Uterus (tissue), 4 donors: ENCODE measurements at places on chromosomes 3 and 15. TPM values are rescaled to one million over a fixed set of nuclear protein-coding genes. Genes with fewer than 3 reads are reported as not detected.
A peak's percentile ranks its signal among the peaks of the same experiment; 100 is the strongest.

GRCh38 chr3:137464341-137464740 is 299.8 kb upstream of the SOX14 start:
- H3K36me3 ChIP-seq: no peaks in the 10 kb centered on the region
- no peak for DNase-seq
- no peaks in the 10 kb centered on the region for H3K27me3 ChIP-seq
- H3K4me3 ChIP-seq: no peak overlapping the region
- no peaks in the 10 kb centered on the region for H3K4me1 ChIP-seq

GRCh38 chr15:27741226-27741860 is 357.8 kb downstream of the OCA2 start:
- no peak overlapping the region for H3K4me3 ChIP-seq
- no peak overlapping the region for H3K27ac ChIP-seq
- H3K27me3 ChIP-seq: no peaks in the 10 kb centered on the region
- no peaks in the 10 kb centered on the region for H3K36me3 ChIP-seq
- DNase-seq: no peak

- no peak for DNase-seq
- no peaks in the 10 kb centered on the region for H3K4me1 ChIP-seq
- H3K27ac ChIP-seq: no peak overlapping the region
- H3K36me3 ChIP-seq: no peaks in the 10 kb centered on the region
Observed at GRCh38 chr3:50442945-50443579, 60.4 kb downstream of the CACNA2D2 start.

GRCh38 chr3:33883538-33883950 is 85.1 kb downstream of the PDCD6IP start:
- peak overlapping the region; percentile 15 for H3K27ac ChIP-seq
- H3K4me3 ChIP-seq: no peak overlapping the region
- no peaks in the 10 kb centered on the region for H3K36me3 ChIP-seq
- no peaks in the 10 kb centered on the region for H3K27me3 ChIP-seq
- no peaks in the 10 kb centered on the region for H3K4me1 ChIP-seq

GRCh38 chr15:80447077-80447476 is 42.9 kb downstream of the ARNT2 start:
- H3K36me3 ChIP-seq: no peaks in the 10 kb centered on the region
- no peaks in the 10 kb centered on the region for H3K4me1 ChIP-seq
- no peaks in the 10 kb centered on the region for H3K27me3 ChIP-seq
- no peak overlapping the region for H3K4me3 ChIP-seq
- H3K27ac ChIP-seq: no peak overlapping the region

- H3K27me3 ChIP-seq: no peaks in the 10 kb centered on the region
- H3K36me3 ChIP-seq: no peaks in the 10 kb centered on the region
- no peaks in the 10 kb centered on the region for H3K4me1 ChIP-seq
- no peak for DNase-seq
- no peak overlapping the region for H3K27ac ChIP-seq
- H3K4me3 ChIP-seq: no peak overlapping the region
Observed at GRCh38 chr3:148227534-148227933, 470.2 kb upstream of the AGTR1 start.

DNA sequence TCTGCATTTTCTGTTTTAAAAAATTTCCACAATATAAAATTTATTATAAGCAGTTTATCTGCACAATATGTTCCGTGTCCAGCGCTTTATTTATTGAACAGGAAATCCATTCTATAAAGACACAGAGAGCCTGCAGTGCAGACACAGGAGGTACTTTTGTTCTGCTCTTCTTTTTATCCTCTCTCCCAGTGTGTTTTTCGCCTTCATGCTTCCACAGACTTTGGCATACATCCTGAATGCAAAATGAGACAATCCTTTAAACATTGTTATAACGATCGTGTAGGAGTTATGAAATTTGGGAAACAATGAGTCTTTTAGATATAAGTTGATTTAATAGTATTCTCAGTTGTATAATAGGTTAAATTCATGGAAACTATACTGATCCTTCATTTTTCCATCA is 749.2 kb downstream of the NAALADL2 start:
- H3K27ac ChIP-seq: no peak overlapping the region
- no peaks in the 10 kb centered on the region for H3K36me3 ChIP-seq
- no peak overlapping the region for H3K4me3 ChIP-seq
- no peaks in the 10 kb centered on the region for H3K27me3 ChIP-seq

DNA sequence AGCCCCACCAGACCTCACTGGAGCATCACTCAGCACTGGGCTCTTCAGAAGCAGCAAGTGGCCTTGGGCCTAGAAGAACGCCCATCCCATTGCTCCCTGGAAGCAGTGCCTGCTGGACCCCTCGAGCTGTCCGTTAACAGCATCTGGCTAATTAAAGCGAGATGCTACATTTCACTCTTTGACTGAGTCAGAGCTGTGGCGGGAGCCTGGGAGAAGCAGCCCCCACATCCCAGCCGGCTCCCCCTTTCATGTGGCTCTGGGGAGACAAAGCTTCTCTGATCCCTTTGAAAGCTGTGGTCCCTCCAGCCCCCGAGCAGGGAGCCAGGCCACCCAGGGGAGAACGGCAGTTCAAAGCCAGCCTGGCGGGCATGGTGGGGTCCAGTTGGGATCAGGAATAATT is 103.7 kb downstream of the MEGF11 start:
- no peak overlapping the region for H3K27ac ChIP-seq
- H3K4me3 ChIP-seq: no peak overlapping the region
- no peaks in the 10 kb centered on the region for H3K4me1 ChIP-seq

GRCh38 chr3:69273896-69274295 is 112.0 kb downstream of the FRMD4B start:
- no peak overlapping the region for H3K27ac ChIP-seq
- H3K4me1 ChIP-seq: no peaks in the 10 kb centered on the region
- no peaks in the 10 kb centered on the region for H3K36me3 ChIP-seq
- no peak overlapping the region for H3K4me3 ChIP-seq
- no peaks in the 10 kb centered on the region for H3K27me3 ChIP-seq

DNA sequence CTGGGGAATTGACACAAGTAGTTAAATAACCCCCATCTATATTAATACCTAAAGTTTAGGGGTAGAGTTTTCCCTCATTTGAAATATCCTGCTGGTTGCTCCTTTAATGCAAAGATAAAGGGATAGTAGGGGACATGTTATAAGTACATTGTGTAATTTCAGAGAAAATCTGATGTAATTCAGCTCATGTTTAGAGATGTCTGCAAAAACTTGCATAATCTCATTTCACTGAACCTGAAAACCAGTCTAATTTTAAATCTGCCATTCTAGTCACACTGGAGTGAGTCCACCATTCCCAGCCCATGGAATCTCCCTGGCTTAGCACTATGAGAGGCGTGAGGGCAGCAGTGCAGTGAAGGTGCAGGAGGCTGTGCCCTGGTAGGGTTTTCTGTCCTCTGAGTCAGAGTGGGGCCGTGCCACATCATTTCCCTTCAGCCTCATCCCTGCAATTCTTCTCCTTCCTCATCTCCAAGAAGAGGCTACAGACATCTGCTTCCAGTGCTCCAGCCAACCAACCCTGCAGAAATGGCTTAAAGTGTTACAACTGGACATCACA is 246.3 kb upstream of the UMPS start:
- H3K4me3 ChIP-seq: no peak overlapping the region
- H3K36me3 ChIP-seq: no peaks in the 10 kb centered on the region
- no peak for DNase-seq
- H3K27ac ChIP-seq: no peak overlapping the region
- H3K27me3 ChIP-seq: no peaks in the 10 kb centered on the region

DNA sequence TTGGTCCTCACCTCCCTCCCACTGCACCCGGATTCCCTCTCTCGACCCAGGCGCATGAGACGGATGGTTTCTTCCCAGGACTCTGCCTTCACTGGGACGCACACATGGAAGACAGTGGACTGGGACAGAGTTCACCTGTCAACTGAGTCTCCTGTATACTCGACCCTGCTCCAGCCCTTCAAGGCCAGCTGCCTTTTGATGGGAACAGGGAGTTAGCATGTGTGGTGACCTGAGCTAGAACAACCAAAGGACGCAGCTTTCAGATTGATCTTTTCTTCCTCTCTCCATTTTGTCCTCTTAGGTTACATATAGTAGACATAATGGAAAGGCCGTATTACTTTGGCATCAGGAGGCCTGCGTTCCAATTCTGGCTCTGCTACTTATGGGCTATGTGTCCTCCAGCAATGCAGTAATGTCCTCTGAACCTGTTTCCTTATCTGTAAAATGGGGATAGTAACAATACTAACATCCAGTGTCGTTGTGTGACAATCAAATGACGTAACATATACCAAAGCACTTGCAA is 94.1 kb downstream of the PEX5L start:
- H3K36me3 ChIP-seq: no peaks in the 10 kb centered on the region
- no peak overlapping the region for H3K27ac ChIP-seq
- no peaks in the 10 kb centered on the region for H3K27me3 ChIP-seq
- no peaks in the 10 kb centered on the region for H3K4me1 ChIP-seq
- DNase-seq: no peak
- H3K4me3 ChIP-seq: no peak overlapping the region

DNA sequence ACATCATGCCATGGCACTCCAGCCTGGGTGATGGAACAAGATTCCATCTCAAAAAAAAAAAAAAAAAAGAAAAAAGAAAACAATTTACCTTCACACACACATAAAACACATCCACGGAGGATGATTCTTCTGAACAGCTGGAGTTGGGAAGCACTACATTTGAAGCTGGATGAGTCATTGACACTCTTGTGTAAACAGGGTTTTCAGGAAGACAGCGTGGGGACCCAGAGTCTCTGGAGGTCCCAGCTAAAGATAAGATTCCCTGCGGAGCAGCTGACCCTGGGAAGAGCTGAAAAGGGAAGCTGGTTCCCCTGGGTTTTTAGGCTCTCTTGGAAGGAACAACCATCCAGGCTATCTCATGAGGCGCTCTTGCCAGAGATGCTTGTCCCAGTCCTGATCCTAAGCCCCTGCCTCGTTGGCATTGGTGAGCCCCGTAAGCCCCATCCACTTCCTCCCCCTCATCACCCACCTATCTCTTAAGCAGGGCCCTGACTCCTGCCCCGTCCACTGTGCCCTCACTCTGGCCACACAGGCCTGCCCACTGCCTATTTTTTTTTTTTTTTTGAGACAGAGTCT is 32.0 kb upstream of the FURIN start:
- H3K4me1 ChIP-seq: no peaks in the 10 kb centered on the region
- no peak overlapping the region for H3K27ac ChIP-seq
- no peak for DNase-seq
- no peaks in the 10 kb centered on the region for H3K36me3 ChIP-seq

- DNase-seq: no peak
- H3K36me3 ChIP-seq: no peaks in the 10 kb centered on the region
- no peak overlapping the region for H3K27ac ChIP-seq
- no peaks in the 10 kb centered on the region for H3K4me1 ChIP-seq
- H3K4me3 ChIP-seq: no peak overlapping the region
- no peaks in the 10 kb centered on the region for H3K27me3 ChIP-seq
Observed at GRCh38 chr15:101139986-101140696, 111.7 kb downstream of the CHSY1 start.

- H3K27ac ChIP-seq: no peak overlapping the region
- no peak for DNase-seq
- H3K4me1 ChIP-seq: no peaks in the 10 kb centered on the region
- no peak overlapping the region for H3K4me3 ChIP-seq
- H3K27me3 ChIP-seq: no peaks in the 10 kb centered on the region
Observed at GRCh38 chr15:29134641-29135308, 134.8 kb downstream of the NSMCE3 start.

- no peak overlapping the region for H3K27ac ChIP-seq
- no peak for DNase-seq
- H3K36me3 ChIP-seq: no peaks in the 10 kb centered on the region
- no peaks in the 10 kb centered on the region for H3K4me1 ChIP-seq
- H3K4me3 ChIP-seq: no peak overlapping the region
Observed at GRCh38 chr3:130761730-130762311, 15.2 kb upstream of the PIK3R4 start.

GRCh38 chr3:191781044-191781443 is 320.1 kb downstream of the PYDC2 start:
- no peak overlapping the region for H3K27ac ChIP-seq
- H3K4me1 ChIP-seq: no peaks in the 10 kb centered on the region
- H3K27me3 ChIP-seq: no peaks in the 10 kb centered on the region
- no peaks in the 10 kb centered on the region for H3K36me3 ChIP-seq

- no peaks in the 10 kb centered on the region for H3K27me3 ChIP-seq
- no peaks in the 10 kb centered on the region for H3K36me3 ChIP-seq
- peak overlapping the region; percentile 75 for H3K27ac ChIP-seq
- H3K4me3 ChIP-seq: no peak overlapping the region
Observed at GRCh38 chr3:197809356-197810020, 18.4 kb downstream of the LRCH3 start.

DNA sequence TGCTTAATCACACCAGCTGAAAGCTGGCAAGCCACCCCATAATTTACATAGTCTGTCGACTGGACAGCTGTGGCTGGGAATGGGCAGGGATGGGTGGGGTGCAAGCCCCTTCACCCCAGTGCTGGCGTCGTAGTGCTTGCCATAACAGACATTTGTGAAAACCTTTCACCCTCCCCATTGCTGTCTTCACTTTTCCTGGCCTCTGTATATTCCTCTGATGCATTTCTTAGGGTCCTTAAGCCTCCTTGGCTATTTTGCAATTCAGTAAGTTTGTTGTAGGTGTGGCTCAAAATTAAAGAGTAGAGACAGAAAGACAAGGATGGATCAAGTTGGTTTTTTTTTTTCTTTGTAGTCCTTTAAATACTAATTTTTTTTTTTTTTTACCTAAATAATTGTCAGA is 383.3 kb upstream of the MCTP2 start:
- H3K4me3 ChIP-seq: no peak overlapping the region
- no peaks in the 10 kb centered on the region for H3K36me3 ChIP-seq
- no peaks in the 10 kb centered on the region for H3K27me3 ChIP-seq
- peak overlapping the region; percentile 30 for H3K27ac ChIP-seq
- DNase-seq: no peak
- no peaks in the 10 kb centered on the region for H3K4me1 ChIP-seq

- H3K27me3 ChIP-seq: no peaks in the 10 kb centered on the region
- no peaks in the 10 kb centered on the region for H3K36me3 ChIP-seq
- no peak overlapping the region for H3K27ac ChIP-seq
- no peak for DNase-seq
Observed at GRCh38 chr3:144663456-144664436, 692.1 kb downstream of the DIPK2A start.

GRCh38 chr3:113436809-113437208 is 4.5 kb downstream of the CFAP44 start:
- no peaks in the 10 kb centered on the region for H3K27me3 ChIP-seq
- H3K4me1 ChIP-seq: no peaks in the 10 kb centered on the region
- DNase-seq: no peak
- no peak overlapping the region for H3K4me3 ChIP-seq
- H3K36me3 ChIP-seq: no peaks in the 10 kb centered on the region

GRCh38 chr15:66876421-66876730 is 174.3 kb downstream of the SMAD6 start:
- no peaks in the 10 kb centered on the region for H3K4me1 ChIP-seq
- no peak overlapping the region for H3K4me3 ChIP-seq
- no peak for DNase-seq
- H3K27me3 ChIP-seq: no peaks in the 10 kb centered on the region
- H3K27ac ChIP-seq: no peak overlapping the region

GNB4 gene
- total RNA-seq: 28.0 TPM

LTF gene
- 3.5 TPM for total RNA-seq

CLDN16 gene
- total RNA-seq: not detected

CSK gene
- total RNA-seq: 4.9 TPM

MKRN3 gene
- 0.29 TPM for total RNA-seq

PODXL2 gene
- total RNA-seq: not detected

SERPINI2 gene
- total RNA-seq: not detected

SLC24A1 gene
- total RNA-seq: 2.0 TPM

CALML4 gene
- total RNA-seq: 0.88 TPM

ADGRG7 gene
- total RNA-seq: not detected

NBEAL2 gene
- total RNA-seq: 13.1 TPM

A4GNT gene
- not detected for total RNA-seq
